Transverse colon (tissue), 4 donors: ENCODE measurements at places on chromosomes 4 and X. TPM values are rescaled to one million over a fixed set of nuclear protein-coding genes. Genes with fewer than 3 reads are reported as not detected.

GRCh38 chr4:189502841-189503435 lies 437.7 kb upstream of the FRG1 start:
- DNase-seq: no peak

CXCL11 gene
- not detected for total RNA-seq

MAGEE2 gene
- total RNA-seq: not detected

DNA sequence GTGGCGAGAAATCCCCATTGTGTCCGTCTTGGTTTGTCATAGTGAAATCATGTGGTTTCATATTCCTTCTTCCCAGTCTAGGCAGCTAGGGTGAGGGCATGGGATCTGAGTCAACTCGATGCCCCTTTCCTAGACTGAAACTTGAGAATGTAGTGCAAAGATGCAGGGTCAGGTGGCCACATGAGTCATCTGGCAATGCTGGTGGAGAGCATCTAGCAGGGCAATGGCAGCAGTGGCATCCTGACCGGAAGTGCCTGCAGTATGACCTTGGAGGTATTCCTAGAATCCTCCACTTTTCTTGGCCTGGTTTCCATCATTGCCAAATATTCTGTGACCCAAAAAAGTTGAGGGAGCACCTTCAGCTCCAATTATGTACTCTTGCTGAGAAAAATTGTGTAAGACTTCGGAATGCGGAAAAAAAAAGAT lies 39.1 kb upstream of the TMEM184C start:
- DNase-seq: no peak

TMEM131L gene
- 6.1 TPM for total RNA-seq

- no peak for DNase-seq
Observed at GRCh38 chrX:72002875-72003274, 92.2 kb downstream of the NHSL2 start.

DNA sequence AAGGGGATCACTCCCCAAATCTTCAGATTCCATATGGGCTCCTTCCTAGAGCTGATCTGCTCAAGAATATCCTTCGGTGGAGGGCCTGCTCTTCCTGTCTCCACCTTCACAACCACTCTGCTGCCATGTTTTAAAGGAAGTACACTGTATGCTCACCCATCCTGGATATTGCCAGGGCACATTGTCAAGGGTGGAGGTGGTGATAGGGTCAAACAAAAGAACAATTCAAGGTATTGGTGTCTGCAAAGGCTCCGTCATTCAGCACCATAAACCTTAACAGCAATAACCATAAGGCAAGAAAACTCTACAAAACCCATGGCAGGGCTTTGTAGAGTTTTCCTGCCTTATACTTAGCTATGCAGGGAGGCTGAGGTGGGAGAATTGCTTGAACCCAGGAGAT lies 18.9 kb downstream of the NAAA start:
- peak; percentile 47 for DNase-seq

TMEM154 gene
- 5.4 TPM for total RNA-seq

DNA sequence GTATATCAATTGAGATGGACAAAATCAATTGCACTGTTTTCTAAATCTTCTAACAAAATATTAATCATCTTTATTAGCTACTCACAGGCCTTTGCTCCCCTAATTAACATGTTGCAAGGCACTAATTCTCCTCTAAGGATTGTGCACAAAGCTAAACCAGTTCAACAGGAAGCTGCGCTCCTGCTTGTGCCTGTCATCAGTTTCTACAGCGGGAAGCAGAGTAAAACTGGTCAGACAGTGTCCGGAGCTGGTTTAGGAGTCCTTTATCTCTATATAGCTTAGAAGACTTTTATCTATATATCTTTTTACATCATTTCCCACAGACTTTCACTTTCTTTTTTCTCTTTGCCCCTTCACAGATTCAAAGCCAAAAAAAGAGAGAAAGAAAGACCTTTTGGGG lies 79.1 kb downstream of the ELOVL6 start:
- peak; percentile 52 for DNase-seq

GRCh38 chr4:162016219-162016618 lies 147.6 kb downstream of the FSTL5 start:
- no peak for DNase-seq

HOPX gene
- total RNA-seq: 6.6 TPM

DNA sequence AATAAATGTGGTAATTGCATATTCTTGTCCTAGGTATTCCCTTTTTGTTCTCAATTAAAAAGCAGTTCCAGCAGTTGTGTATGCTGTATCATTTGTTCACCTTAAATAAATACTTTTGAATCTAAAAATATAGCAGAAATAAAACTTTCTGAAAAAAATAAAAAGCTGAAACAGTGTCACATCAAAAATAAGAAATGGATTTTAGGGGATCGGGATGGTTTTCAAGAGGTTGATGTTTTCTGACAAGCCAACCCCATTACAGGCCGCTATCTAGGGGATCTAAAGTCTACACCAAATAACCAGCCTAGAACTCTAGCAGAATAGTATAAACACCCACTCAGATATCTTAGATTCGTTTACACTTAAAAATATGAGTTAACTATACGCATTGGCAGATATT lies 95.4 kb upstream of the MAML3 start:
- DNase-seq: no peak

DNA sequence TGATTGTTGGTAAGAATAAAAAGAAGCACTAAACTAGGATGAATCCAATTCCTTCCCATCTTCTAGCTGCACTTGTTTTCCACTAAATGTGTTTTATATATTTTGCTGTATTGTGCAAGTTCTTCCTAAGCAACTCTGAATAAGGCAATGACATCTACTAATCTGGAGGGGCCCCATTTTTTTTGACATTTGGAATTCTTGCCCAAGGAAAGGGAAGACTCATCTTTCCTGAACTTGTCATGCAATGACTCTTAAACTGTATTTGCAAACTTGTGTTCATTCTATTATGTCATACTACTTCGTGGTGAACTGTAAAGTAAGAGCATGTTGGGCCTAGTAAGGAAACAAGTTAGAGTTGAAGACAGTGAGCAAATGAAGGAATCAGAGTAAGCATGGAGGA lies 45.9 kb downstream of the FREM3 start:
- DNase-seq: no peak

DNA sequence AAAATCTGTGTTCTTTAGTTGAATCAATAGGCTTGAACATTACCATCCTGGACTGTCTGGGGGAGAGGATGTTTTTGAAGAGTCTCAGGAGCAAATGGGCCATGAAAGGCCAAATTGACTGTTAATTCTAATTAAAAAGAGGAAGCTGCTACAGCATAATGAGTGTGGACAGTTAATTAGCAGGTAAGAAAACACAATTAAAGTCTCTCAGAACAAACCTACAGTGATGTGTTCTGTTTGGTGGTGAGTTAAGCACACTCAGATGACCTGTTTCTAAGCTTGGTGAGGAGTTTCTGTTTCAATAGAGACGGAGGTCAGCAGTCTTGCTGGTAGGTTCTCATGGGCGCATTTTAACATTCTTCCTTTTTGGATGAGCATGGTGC lies 68.1 kb downstream of the DRD5 start:
- DNase-seq: no peak

DNA sequence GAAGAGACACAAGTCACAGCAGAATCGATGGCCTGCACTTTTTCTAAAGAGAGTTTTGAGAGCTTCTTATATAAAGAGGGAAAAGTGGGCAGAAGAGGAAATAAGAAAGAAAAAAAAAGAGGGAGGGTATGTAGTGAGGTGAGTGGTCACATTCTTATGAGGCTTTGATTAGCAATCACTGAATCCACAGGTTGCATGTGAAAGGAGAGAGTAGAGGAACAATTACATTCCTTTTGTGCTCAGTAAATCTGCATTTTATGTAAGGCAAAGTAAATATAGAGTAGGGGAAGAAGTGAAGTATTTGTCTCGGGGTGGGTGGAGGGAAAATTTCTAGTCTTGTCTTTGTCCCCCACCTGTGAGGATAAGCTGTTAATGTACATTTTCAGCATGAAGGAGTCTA lies 26.8 kb upstream of the MBTPS2 start:
- no peak for DNase-seq

GRCh38 chr4:179880756-179881155 lies 2362.4 kb upstream of the TENM3 start:
- DNase-seq: no peak

- no peak for DNase-seq
Observed at GRCh38 chr4:89447543-89447942, 139.9 kb upstream of the GPRIN3 start.

PDE6B gene
- total RNA-seq: not detected

DACH2 gene
- not detected for total RNA-seq
